ENCODE measurements at places on chromosomes 4 and X. TPM values are rescaled to one million over a fixed set of nuclear protein-coding genes. Genes with fewer than 3 reads are reported as not detected.

GRCh38 chrX:45598861-45599260 is 398.2 kb upstream of the DIPK2B start:
- peak; percentile 77 for DNase-seq
- peaks cover 55% of the 10 kb centered on the region for H3K4me1 ChIP-seq
- H3K4me3 ChIP-seq: no peak overlapping the region
- peak overlapping the region; percentile 88 for H3K27ac ChIP-seq
- H3K27me3 ChIP-seq: no peaks in the 10 kb centered on the region
- H3K36me3 ChIP-seq: no peaks in the 10 kb centered on the region

- H3K27me3 ChIP-seq: peaks cover 4% of the 10 kb centered on the region
- no peaks in the 10 kb centered on the region for H3K36me3 ChIP-seq
- DNase-seq: no peak
- no peaks in the 10 kb centered on the region for H3K4me1 ChIP-seq
These were observed 113.2 kb downstream of the CRLF2 start for GRCh38 chrX:1099146-1099770.

- peaks cover 12% of the 10 kb centered on the region for H3K4me1 ChIP-seq
- no peaks in the 10 kb centered on the region for H3K36me3 ChIP-seq
- peaks cover 4% of the 10 kb centered on the region for H3K27me3 ChIP-seq
- H3K27ac ChIP-seq: no peak overlapping the region
These were observed 23.4 kb downstream of the SUV39H1 start for GRCh38 chrX:48719958-48720357.

DNA sequence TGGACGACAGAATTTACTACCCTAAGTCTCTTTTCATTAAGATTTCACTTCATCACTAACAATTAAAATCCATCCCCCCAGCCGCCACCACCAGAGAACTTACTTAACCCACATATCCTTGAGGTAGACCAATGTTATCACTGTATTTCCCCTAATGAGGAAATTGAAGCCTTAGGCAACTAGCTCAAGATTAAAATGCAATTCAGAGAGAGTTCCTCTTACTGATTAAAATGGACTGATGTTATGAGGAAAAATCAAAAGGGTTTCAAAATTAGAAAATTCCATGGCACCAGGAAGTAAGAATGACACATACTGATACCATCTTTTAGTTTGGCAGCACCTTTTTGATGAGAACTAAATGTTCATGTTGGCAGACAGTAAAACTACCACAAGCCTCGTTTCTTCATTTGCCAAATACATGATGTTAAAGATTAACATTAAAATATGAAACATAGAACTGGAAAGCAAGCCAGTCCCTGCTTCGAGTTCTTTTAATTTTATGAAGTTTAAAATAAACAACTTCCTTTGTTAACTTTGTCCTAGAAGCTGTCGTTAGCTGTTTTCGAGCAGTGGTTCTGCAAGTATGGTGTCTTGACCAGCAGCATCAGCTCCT is 69.3 kb upstream of the CCDC160 start:
- H3K4me3 ChIP-seq: no peak overlapping the region
- peaks cover 4% of the 10 kb centered on the region for H3K27me3 ChIP-seq
- no peak for DNase-seq
- no peaks in the 10 kb centered on the region for H3K4me1 ChIP-seq
- no peak overlapping the region for H3K27ac ChIP-seq

- no peaks in the 10 kb centered on the region for H3K27me3 ChIP-seq
- no peaks in the 10 kb centered on the region for H3K4me1 ChIP-seq
- no peak overlapping the region for H3K4me3 ChIP-seq
- H3K27ac ChIP-seq: no peak overlapping the region
- no peaks in the 10 kb centered on the region for H3K36me3 ChIP-seq
- DNase-seq: no peak
These were observed 2366.3 kb downstream of the PCDH7 start for GRCh38 chr4:33086331-33086925.

DNA sequence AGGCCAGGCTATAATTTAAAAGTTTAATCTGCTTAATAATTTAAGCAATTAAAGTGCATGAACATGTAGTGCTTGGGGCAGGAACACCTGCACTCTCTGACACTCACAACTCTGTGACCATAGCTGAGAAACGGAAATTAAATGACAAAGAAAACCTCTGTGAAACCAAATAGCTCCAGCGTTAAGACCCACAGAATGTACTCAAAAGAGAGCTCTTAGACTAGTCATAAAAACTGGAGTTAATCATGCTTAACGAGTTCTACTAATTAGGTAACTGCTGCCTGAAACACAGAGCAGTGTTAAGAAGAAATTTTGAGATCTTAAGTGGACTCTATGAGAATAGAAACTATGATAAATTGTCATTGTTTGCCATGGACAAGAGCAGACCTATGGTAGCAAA is 174.4 kb upstream of the SPIN4 start:
- no peak overlapping the region for H3K4me3 ChIP-seq
- H3K27ac ChIP-seq: no peak overlapping the region
- H3K4me1 ChIP-seq: no peaks in the 10 kb centered on the region

- H3K4me3 ChIP-seq: no peak overlapping the region
- peaks cover 30% of the 10 kb centered on the region for H3K4me1 ChIP-seq
- H3K36me3 ChIP-seq: no peaks in the 10 kb centered on the region
- no peaks in the 10 kb centered on the region for H3K27me3 ChIP-seq
- no peak overlapping the region for H3K27ac ChIP-seq
These were observed 270.5 kb upstream of the ARSJ start for GRCh38 chr4:114249976-114250375.

- no peak overlapping the region for H3K27ac ChIP-seq
- no peak overlapping the region for H3K4me3 ChIP-seq
- DNase-seq: peak; percentile 58
- no peaks in the 10 kb centered on the region for H3K27me3 ChIP-seq
These were observed 31.9 kb downstream of the CDKL2 start for GRCh38 chr4:75598390-75598789.

DNA sequence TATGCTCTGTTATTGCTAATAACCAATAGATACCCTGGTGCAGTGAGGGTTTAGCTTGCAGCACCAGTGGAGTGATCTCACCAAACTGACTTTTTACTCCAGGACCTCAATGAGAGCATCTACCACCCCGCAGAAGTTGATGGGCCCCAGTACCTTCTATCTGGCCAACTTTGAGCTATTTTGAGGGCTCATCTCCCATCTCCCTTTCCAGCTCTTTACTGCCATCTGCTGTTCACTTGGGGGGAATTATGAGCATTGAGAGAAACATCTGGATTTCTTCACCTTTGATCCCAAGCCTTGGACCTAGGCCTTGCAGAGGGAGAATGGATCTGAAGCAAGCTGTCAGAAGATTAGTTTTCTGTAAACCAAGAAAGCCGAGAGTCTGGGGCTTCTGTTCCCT is 143.6 kb downstream of the TMEM164 start:
- DNase-seq: no peak
- H3K4me1 ChIP-seq: peaks cover 26% of the 10 kb centered on the region
- 0 out of 2 replicates have a peak overlapping the region, but pooled peaks have one; percentile 11 for H3K27ac ChIP-seq

DNA sequence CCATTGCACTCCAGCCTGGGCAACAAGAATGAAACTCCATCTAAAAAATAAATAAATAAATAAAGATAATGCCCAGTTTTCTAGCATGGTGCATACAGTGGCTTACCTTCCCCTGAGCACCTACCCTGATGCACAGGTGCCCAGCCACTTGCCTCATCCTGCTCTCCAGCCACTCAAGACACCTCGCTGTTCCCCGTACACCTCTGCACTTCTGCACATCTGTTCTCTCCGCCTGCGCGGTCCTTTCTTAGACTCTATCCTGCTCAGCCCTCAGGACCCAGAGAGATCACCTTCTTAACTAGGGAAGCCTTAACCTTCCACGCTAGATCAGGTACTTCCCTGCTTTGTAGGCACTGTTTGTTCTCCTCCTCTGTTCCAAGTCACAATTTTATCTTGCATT is 2.9 kb downstream of the EVC start:
- H3K27ac ChIP-seq: peak overlapping the region; percentile 63
- peaks cover 73% of the 10 kb centered on the region for H3K4me1 ChIP-seq
- no peak for DNase-seq

DNA sequence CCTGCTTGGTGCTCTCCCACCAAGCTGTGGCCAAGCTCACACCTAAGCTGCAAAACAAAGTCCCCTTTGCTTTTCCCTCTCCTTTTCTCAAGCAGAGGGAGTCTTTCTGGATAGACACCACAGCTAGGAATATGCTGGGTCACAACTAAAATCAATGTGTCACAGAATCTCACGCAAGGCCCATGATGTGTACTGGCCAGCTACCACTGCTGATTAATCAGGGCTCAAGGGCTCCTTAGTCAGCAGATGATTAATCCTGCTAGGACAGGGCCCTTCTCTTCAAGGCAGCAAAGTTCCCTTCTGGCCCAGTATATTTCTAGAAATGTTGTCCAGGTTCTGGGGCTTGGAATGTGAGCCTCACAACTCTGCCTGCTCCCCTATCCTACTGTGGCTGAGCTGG is 32.0 kb upstream of the TENT5D start:
- H3K36me3 ChIP-seq: no peaks in the 10 kb centered on the region
- no peaks in the 10 kb centered on the region for H3K27me3 ChIP-seq
- no peak for DNase-seq
- H3K4me1 ChIP-seq: no peaks in the 10 kb centered on the region
- no peak overlapping the region for H3K4me3 ChIP-seq
- H3K27ac ChIP-seq: no peak overlapping the region

GRCh38 chrX:140065961-140066662 is 100.8 kb upstream of the CXorf66 start:
- H3K27ac ChIP-seq: no peak overlapping the region
- H3K36me3 ChIP-seq: no peaks in the 10 kb centered on the region
- H3K27me3 ChIP-seq: no peaks in the 10 kb centered on the region
- H3K4me3 ChIP-seq: no peak overlapping the region
- no peaks in the 10 kb centered on the region for H3K4me1 ChIP-seq

DNA sequence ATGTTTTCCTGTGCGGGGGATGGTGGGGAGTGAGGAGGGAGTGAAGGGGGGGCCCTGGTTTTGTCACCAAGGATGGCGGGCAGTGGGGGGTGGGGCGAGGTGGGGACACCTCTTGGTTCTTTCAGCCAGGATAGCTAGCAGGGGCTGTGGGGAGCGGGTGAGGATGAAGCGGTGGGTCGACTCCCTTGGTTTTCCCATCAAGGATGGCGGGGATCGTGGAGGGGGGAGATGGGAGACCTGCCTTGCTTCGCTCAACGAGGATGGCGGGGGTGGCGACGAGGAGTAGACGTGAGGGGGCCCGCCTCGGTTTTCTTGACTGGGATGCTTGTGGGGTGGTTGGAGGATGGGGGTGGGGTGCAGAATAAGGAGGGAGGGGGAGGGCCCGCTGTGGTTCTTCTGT is 643 bp downstream of the FHL1 start:
- peaks cover 3% of the 10 kb centered on the region for H3K27me3 ChIP-seq
- 0 out of 2 replicates have a peak, but pooled peaks cover 5% of the 10 kb centered on the region for H3K36me3 ChIP-seq
- H3K4me3 ChIP-seq: peak overlapping the region; percentile 76

DNA sequence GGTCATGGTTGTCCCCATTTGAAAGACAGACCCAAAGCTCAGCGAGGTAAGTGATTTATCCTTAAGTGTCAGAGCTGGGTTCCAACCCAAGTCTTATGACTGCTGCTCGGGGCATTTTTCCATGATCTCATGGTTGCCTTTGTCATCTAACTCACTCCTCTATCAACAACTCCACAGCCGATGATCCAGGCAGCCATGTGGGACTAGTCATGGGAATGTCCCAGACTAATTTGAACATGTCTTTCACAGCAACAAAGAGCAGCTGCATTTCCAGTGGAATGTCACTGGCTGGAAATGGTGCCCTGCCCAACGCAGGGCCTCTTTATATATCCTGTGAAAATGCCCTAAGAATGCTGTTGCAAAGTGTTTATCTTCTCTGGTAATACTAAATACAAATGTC is 284.8 kb upstream of the PPARGC1A start:
- H3K4me1 ChIP-seq: no peaks in the 10 kb centered on the region
- no peak overlapping the region for H3K4me3 ChIP-seq
- no peak overlapping the region for H3K27ac ChIP-seq
- no peaks in the 10 kb centered on the region for H3K27me3 ChIP-seq

DNA sequence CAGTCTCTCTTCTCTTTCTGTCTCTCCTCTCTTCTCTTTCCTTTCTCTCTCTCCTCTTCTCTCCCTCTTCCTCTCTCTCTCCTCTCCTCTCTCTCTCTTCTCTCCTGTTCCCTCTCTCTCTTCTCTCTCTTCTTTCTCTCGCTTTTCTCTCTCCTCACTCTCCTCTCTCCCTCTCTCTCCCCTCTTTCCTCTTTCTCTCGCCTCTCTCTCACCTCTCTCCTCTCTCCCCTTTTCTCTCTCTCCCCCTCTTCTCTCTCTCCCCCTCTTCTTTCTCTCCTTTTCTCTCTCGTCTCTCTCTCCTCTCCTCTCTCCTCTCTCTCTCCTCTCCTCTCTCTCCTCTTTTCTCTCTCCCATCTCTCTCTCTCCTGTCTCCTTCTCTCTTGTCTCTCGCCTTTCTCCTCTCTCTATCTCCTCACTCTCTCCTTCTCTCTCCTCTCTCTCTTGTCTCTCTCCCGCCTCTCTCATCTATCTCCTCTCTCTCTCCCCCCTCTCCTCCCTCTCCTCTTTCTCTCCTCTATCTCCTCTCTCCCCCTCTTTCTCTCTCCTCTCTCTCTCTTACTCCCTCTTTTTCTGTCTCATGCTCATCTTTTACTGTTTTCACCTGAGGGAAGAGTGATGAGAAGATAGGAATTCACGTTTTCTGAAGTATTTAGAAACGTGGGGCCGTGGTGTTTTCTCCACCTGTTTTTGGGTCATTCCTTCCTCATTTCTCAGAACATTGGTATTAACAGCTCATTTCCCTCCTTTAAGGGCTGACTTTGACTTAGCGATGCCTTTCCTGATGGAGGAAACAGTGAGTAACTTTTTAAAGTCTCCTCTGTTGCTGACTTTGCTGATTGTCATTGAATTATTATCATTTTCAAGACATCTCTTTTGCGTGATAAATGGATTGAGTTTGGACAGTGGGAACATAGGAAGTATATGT is 80.6 kb upstream of the CD99 start:
- H3K27me3 ChIP-seq: no peaks in the 10 kb centered on the region
- DNase-seq: no peak
- peak overlapping the region; percentile 91 for H3K4me3 ChIP-seq
- H3K4me1 ChIP-seq: peaks cover 33% of the 10 kb centered on the region
- peak overlapping the region; percentile 81 for H3K27ac ChIP-seq
- H3K36me3 ChIP-seq: peaks cover 25% of the 10 kb centered on the region

DNA sequence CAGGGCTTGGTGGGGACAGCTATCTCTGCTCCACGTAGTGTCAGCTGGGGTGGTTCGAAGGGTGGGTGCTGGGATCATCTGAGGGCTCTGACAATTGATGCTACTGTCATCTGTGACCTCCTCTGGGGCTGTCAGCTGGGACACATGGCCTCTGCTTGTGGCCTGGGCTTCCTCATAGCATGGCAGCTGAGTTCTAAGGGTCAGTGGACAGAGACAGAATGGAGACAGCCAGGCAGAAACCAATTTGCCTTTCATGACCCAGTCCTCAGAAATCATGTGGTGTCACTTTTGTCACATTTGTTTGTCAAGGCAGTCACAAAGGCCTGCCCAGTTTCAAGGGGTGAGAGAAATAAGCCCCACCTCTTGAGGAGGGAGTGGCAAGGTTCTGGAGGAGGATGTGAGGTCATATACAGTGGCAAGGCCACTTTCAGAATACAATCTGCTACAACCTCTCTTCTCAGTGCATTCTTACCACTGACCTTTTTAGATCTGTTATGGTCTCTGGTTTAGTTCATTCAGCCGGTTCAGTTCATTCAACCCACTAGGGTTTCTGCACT is 103.6 kb upstream of the BCOR start:
- H3K4me1 ChIP-seq: peaks cover 12% of the 10 kb centered on the region
- no peak overlapping the region for H3K27ac ChIP-seq
- no peaks in the 10 kb centered on the region for H3K36me3 ChIP-seq
- no peak for DNase-seq

The NAT8L gene
- 0.11 TPM for total RNA-seq

The OTC gene
- total RNA-seq: not detected

The EGF gene
- 1.1 TPM for total RNA-seq

The SPIN2A gene
- 0.22 TPM for total RNA-seq

The SOD3 gene
- total RNA-seq: 21.7 TPM

The SSX4 gene
- not detected for total RNA-seq

The FAM184B gene
- not detected for total RNA-seq

The WAS gene
- total RNA-seq: 0.16 TPM
